NT2/D1 (cell line): ENCODE measurements at places on chromosomes 4 and X.

- no peak for DNase-seq
These were observed 11.3 kb upstream of the KIAA0232 start for GRCh38 chr4:6771229-6771671.

GRCh38 chr4:159106636-159107035 is 3.8 kb downstream of the RAPGEF2 start:
- no peak for DNase-seq

- no peak for DNase-seq
These were observed 1.9 kb downstream of the MAP3K15 start for GRCh38 chrX:19513383-19513782.

DNA sequence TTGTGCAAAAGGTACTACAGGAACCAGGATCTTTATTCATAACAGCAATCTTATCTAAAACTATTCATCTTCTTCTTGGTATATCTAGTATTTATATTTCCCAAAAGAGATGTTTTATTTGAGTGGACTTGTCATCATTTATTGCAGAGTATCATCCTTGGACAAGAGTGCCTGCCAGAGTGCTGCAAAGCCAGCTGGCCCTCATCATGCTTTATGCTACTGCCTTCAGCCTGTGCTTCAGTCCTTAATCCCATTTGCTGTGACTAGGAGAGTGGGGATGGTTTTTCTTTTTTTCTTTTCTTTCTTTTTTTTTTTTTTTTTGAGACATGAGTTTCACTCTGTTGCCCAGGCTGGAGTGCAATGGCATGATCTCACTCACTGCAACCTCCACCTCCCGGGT is 33.5 kb upstream of the ELF2 start:
- DNase-seq, result no peak

DNA sequence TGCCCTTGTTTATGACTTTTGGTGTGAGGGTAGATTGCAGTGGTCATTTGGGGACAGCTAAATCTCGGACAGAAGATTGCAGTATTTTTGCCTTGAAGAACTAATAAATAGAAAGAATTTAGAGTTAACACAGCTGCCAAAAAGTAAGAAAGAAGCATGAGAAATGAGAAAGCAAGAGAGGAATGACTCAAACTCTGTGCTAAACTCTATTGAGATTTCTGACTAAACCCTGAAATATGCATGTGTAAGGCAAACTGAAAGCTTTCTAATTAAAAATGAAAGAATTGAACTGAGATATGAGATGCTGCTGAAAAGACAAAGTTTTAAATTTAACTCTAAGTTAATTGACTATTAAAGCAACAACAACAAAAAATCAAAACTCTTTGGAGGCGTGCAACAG is 791.3 kb downstream of the RAB28 start:
- DNase-seq, result no peak

- no peak for DNase-seq
These were observed 260.6 kb downstream of the EVC2 start for GRCh38 chr4:5447755-5448154.

- no peak for DNase-seq
These were observed 1829.0 kb upstream of the PCDH7 start for GRCh38 chr4:28890949-28891775.
